Activated CD4-positive, alpha-beta T cell treated with anti-CD3 and anti-CD28 coated beads for 4 hours (primary cell): ENCODE measurements at places on chromosomes 12 and 14.

GRCh38 chr12:101021911-101022388 is 188.1 kb downstream of the SLC5A8 start:
- no peak for DNase-seq

DNA sequence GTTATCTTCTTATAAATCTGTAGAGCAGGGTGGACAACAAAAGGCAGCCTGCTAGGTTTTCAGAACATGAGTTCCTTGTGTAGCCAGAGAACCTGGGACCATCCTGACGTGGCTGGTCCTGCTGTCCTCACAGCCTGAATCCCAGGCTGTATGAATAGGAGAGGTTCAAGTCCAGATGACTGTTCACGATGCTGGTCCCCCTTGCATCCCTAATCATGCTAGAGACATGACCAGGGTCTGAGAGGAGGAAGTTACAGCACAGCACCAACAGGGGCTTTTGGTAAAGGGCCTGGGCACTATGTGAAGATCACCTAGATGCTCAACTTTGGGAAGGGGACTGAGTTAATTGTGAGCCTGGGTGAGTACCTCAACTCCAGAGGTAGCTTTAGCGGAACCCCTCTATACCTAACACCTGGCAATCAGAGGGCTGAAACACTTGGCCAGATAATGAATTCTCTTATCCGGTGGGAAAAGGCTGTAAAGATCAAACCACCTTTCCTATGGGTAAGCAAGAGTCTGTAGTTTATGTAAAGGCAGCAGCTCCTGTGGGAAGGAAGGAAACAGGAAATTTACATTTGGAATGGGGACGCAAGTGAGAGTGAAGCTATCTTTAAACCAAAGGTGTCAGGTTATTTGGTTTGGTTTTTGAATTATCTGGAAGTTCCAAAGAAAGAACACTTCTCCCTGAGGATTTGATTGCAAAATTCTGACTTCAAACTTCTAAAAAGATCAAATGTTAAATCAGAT is 112.8 kb downstream of the DAD1 start:
- DNase-seq, result no peak

DNA sequence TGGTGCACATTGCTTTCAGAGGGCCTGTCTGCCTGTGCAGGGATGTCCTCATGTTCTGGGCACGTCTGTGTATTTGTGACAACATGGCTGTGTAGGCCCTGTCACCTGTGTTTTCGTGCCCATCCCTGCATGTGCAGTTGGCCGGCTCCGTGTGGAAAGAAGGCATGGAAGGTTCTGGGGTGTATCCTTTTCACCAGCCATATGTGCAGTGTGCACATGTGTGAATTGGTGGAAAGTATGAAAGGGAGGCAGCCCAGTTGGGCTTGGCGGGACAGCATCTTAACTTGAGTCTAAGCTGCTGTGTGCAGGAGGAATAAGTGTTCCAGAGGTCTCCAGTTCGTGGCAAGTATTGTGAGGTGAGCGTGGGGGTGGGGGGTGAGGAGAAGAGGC is 669 bp downstream of the TSPAN11 start:
- no peak for DNase-seq

DNA sequence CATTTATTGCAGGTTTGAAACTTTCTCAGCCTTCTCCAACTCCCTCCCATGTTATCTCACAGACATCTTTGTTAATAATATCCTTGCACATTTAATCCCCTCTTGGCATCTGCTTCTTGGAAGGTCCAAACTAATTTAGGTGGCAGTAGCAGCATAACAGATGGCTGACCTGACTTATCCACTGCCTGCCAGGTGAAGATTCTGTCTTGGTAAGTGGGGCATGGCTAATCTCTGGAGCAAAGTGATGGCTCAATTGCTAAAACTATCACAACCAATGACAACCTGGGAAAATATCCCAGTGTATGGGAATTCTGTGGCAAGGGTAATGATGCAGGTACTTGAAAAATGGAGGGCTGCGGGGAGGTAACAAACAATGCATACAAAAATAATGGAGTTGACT is 58.2 kb upstream of the ALG10B start:
- DNase-seq, result no peak

GRCh38 chr12:67721248-67721647 is 72.7 kb downstream of the DYRK2 start:
- DNase-seq, result no peak

DNA sequence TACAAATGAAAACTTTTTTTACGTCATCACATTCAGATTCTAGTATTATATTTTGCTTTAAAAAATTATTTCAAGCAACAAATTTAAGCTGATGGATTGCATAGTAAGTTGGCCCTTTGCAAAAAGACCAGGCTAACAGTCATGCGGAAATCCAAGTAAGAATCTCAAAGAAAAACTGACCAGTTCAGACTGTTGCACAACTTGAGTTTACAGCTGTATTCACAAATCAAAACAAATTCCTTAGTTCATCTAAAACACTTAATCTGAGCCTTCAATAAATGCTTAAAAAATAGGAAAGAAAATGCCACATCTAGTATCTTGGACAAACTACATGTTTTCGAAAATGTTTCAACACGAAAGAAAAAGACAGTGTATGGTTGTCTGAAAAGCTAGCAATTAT is 847 bp downstream of the CCDC59 start:
- no peak for DNase-seq

- DNase-seq, result peak; percentile 56
Observed at GRCh38 chr14:63727736-63728728, at the start of gene SGPP1. Gene SGPP1, minus strand, starts transcription at chr14:63728065. Its CDS starts 121 bp downstream, at chr14:63727944.

- DNase-seq, result no peak
Observed at GRCh38 chr12:91361864-91362263, 179.2 kb upstream of the DCN start.

- no peak for DNase-seq
Observed at GRCh38 chr12:26128168-26128567, 3.3 kb upstream of the BHLHE41 start.

DNA sequence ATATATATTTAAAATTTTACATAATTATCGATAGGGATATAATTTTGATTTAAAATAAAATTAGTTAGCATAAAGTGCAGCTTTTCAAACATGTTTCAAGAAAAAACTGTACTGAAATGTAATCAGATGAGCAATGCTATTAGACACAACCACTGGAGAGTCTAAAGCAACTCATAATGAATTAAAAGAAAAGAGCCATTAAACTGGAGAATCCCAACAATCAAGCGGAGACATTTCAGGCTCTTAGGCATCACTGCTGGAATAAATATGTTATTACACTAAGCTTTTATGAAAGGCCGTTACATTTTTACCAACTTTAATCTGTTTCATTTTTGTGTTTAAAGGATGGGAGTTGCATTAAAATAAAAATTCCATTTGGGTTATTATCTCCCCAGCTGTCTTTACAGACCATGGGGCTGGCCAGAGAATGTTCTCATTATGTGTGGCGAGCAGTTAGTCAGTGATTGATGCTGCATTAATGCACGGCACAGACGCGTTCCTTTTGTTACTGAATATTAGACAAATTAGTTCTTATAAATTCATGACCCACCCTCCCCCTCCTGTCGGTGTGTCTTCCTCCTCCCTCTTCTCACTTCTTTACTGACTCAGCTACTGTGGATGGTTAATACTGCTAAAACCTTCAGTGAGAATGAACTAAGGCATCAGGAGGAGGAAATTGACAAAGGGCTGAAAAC is 156.8 kb downstream of the PDZRN4 start:
- DNase-seq, result no peak

DNA sequence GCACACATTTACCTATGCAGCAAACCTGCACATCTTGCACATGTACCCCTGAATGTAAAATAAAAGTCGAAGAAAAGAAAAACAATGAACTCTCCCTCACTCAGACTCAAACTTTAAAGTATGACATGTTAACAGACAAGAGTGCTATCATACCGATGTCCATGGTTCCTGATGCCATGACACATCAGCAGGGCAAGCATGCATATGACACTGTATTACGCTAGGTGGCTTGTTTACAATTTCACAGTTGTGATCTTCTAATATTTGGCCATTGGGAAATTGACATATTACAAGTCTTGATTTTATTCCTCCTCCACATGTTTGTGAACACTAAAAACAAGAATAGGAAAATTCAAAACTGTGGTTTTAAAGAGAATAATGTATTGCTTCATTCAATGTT is 126.6 kb downstream of the ADAMTS20 start:
- no peak for DNase-seq

- DNase-seq, result no peak
Observed at GRCh38 chr12:105262461-105263184, 26.6 kb upstream of the APPL2 start.

DNA sequence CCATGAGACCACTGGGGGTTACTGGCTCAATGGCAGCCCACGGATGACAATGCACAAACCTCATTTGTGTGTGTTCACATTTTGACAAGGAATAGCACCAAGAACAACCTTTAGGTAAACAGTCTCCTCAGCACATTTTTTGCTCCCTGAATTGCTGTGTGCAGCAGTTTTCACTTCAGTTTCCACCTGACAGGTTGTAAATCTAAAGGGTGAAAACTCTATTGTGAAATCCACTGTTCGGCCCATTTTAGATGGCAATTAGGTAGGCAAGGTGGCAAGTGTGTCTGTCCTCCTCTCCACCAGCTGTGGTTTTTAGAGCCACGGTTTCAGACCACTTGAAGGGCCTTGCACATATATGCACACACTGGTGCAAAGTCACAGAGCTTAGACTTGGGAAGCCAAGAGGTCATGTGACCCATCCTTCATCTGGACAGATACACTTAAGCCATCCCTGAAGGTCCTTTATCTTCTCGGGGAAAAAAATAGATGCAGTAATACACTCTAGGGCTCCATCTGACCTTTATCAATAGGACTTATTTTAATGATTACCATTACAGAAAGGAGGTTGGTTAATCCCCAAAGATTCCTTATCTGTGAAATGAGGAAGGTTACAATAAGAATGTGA is 23.2 kb downstream of the HAL start:
- DNase-seq, result no peak

DNA sequence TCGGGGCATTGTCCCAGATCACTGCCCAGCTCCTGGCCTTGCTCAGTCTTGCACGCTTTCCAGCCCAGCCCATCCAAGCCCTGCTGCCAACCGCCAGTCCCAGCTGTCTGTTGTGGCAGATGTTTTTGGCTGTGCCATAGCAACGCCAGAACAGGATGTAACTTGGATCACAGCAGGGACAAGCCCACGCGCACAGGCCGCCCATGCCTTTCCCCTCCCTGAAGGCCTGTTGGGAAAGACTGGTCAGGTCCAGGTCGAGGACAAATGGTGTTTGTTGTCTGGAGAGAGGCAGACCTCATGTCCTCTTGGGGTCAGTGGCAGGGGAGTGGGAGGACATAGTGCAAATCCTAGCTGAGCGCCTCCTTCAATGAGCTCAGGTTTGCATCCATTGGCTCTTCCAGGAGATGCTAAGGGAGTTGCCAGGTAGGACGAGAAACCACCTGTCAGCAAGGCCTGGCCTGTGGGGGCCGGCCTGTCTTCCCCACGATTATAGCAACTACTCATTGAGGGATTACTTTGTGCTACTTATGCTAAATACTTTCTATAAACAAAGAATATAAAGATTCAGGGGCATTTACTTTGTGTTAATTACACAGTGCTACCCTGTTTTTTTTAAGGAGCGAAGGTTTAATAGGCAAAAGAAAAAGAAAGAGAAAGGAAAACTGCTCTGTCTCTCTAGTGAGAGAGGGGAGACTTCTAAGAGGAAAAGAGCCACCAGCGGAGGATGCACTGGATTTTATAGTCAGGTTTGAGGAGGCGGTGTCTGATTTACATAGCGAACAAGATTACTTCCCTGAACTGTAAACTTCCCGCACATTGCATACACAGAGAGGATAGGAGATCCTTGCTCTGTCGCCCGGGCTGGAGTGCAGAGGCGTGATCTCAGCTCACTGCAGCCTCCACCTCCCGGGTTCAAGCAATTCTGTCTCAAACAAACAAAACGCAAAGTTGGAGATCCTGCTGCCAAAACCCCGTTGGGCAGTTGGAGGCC is 42.8 kb upstream of the CORO1C start:
- DNase-seq, result no peak

- DNase-seq, result no peak
Observed at GRCh38 chr12:12502815-12503151, 59.9 kb downstream of the DUSP16 start.

DNA sequence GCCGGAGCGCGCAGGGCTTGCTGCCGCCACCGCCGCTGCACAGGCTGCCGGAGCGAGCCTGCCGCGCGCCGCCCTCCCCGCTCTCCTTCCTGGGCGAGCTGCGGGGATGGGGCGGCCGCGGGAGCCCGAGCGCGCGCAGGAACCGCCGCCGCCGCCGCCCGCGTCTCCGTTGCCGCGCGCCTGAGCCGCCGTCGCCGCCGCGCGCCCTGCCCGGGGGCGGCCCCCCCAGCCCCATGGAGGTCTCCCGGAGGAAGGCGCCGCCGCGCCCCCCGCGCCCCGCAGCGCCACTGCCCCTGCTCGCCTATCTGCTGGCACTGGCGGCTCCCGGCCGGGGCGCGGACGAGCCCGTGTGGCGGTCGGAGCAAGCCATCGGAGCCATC is 352 bp downstream of the PLXNC1 start:
- DNase-seq, result no peak

- no peak for DNase-seq
Observed at GRCh38 chr12:45907955-45908354, 82.4 kb downstream of the SCAF11 start.

- DNase-seq, result no peak
Observed at GRCh38 chr12:66885115-66885875, 206.4 kb upstream of the GRIP1 start.

DNA sequence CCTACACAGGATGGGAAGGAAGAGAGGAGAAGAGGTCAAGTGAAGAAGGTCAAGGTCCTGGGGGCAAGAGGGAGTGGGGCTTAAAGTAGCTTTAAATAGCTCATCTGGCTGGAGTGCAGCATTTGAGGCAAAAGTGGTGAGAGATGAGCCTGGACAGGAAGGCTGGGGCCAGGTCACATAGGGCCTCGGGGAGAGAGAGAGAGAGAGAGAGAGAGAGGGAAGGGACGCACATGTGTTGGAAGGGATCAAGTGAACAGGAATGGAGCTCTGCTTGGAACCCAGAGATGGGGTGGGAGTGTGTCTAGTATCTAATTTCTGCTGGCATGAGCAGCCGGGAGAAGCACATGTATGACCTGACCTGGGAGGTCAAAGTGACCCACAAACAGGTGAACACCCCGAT is 407.5 kb downstream of the MED13L start:
- DNase-seq, result no peak

- DNase-seq, result no peak
Observed at GRCh38 chr14:92692822-92693226, 55.6 kb downstream of the LGMN start.
